ENCODE measurements at places on chromosomes 12 and 14.

DNA sequence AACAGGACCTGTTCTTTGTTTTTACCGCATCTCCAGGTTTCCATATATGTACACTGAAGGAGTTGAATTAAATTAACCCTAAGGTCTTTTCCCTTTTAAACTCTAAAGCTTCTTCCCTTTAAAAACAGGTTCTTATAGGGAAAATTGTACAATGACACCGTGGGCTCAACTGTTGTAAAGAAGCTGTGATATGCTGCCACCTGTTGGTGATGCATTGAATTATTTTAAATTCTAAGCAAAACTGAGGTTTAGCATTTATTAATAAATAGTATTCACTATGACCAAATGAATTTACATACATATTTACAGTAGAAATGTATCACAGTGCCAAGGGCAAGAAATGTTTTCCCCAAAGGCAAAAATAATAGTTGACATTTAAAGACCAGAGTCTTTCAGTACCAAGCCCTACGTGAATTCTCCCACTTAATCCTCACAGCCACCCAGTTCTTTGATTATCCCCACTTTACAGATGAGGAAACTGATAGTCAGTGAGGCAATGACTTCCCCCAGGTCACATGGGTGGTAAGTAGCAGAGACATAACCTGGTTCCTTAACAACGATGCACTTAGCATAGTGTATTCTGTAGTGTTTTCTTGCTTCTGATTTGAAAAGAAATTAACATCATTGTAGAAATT is 35.7 kb upstream of the TMEM263 start:
- no peak for DNase-seq

DNA sequence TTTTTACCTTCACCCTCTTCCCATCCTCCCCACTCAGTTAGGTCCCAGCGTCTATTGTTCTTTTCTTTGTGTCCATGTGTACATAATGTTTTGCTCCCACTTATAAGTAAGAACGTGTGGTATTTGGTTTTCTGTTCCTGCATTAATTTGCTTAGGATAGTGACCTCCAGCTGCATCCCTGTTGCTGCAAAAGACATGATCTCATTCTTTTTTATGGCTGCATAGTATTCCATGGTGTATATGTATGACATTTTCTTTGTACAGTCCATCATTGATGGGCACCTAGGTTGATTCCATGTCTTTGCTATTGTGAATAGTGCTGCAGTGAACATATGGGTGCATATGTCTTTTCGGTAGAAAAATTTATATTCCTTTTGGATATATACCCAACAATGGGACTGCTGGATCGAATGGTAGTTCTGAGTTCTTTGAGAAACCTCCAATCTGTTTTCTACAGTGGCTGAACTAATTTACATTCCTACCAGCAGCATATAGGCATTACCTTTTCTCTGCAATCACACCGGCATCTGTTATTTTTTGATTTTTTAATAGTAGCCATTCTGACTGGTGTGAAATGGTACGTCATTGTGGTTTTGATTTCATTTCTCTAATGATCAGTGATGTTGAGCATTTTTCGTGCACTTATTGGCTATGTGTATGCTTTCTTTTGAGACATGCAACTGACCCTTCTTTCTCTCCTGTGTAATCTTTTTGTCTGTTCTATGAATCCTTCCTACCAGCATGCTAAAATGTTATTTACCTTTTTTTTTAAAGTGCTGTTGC is 279.7 kb upstream of the AMIGO2 start:
- no peak for DNase-seq

GRCh38 chr14:102633906-102634595 is 41.6 kb downstream of the RCOR1 start:
- no peak for DNase-seq

DNA sequence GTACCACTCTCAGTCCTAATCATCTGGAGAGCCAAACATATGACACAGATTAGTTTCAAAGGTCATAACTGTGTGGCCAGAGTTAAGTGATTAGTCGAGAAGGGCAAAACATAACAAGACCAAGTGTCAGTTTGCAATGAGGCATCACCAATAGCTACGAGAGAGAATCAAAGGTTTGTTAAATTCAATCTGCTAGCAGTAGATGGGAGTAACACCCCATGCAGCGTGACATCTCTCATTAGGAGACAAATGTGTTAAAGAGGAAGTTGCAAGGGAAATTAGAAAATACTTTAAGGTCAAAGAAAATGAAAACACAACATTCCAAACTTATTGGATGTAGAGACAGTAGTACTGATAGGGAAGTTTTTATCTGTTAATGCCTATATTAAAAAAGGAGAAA is 135.7 kb upstream of the SYT10 start:
- DNase-seq = no peak

DNA sequence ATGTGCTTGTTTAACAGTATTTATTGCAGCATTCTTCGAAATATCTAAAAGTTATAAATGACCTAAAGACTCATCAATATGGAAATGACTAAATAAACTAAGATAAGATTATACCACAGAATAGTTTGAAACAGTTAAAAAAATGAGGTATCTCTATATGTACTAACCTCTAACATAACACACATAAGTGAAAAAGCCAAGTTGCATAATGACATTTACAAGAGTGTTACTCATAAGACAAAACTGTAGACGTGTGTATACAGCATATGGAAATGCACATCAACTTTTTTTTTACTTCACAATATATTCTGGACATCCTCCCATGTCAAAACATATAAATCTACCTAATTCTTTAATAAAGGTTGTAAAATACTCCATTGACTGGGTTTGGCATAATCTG is 22.8 kb downstream of the CPM start:
- no peak for DNase-seq

DNA sequence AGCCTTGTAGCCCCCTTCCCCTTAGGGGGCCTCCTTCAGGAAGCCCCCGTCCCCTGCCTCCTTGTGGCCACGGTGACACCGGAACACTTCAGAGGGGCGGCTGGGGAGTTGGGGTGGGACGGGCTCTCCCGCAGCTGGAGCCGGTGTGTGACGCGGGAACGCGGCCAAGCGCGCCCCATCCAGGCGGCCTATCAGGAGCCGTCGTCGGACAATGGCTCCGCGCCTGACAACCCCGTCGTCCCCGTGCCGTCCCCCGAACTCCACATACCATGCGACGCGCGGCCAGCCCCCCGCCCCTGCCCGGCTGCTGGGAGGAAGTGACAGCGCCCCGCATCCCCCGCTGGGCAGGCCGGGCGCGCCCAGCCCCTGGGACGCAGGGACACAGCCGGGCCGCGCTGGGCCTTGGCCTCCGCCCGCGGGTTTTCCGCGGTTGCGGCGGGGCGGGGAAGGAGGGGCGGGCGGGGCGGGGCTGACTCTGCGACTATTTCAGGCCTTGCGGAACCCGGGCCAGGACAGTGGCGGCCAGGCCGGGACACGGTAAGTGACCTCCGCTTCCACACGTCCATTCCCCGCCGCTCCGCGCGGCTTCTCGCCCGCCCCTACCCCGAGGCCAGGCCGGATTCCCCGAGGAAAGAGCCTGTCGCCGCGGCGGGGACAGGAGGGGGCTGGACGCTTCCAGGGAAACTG is at the start of gene TNFAIP2:
Gene TNFAIP2, plus strand, starts transcription at position 515 of the 687 bp plus-strand sequence. CDS start 2,997 bp downstream, outside the sequence.
- peak; percentile 81 for DNase-seq

DNA sequence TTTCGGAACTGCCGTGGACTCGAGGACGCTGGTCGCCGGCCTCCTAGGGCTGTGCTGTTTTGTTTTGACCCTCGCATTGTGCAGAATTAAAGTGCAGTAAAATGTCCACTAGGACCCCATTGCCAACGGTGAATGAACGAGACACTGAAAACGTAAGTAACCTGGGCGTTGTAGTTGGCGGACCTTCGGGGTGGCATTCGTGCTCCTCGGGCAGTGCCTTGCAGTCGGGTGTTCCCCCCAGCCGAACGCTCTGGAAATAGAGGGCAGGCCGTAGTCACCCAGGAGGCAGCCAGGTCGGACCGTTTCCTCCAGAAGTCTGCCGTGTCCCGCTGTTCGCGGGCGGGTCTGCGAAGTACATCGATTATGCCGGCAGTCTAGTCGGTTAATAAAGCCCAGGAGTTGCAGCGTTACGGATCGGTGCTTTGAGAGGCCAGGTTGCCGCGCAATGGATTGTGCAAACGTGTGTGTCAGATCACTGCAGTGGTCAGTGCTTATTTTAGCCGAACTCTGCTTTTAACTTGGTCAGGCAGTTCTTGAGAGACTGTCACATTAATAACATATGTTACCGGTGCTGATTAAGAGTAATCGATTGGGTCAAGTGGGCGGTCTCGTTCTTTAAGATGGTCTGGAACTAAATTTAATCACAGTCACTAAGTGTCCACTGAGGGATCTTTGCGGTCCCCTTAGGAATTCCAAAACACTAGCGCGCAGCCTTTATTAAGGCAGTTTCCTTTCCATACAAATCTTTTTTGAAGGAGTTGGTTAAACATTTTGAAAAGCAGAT is 906 bp downstream of the MARK3 start:
- peak; percentile 68 for DNase-seq

DNA sequence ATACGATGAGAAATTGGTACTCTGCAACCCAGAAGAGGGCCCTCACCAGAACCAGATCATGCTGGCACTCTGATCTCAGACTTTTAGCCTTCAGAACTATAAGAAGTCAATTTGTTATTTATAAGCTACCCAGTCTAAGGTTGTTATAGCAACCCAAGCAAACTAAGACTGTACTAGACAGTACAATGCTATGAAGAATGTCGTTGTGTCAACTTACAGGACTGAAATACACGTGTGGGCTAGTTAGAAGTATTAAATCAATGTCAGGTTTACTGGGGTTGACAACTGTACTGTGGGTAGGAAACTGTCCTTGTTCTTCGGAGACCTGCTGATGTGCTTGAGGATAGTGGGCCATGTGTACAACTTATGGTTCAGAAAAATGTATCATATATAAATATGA is 19.7 kb downstream of the DUSP16 start:
- DNase-seq = no peak

- no peak for DNase-seq
Measured at GRCh38 chr12:13161172-13161571, 35.4 kb upstream of the EMP1 start.

DNA sequence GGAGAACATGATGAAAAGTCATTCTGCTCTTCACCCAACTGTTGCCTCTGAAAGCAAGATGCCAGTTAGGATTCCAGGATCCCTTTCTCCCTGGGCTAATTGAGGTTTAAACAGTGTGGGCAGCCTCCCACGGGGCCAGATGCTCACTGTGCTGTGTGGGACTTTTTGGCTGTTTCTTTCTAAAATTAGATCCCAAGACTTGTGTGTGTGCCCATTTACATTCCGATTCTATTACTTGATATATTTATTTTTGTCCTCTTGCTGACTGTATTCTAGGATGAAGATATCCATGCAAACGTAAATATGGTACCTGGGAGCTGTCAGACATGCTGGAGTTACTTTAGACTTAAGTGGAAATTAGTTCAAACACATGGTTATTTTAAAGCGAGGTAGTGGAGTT is 6.2 kb downstream of the IFT43 start:
- DNase-seq = no peak

DNA sequence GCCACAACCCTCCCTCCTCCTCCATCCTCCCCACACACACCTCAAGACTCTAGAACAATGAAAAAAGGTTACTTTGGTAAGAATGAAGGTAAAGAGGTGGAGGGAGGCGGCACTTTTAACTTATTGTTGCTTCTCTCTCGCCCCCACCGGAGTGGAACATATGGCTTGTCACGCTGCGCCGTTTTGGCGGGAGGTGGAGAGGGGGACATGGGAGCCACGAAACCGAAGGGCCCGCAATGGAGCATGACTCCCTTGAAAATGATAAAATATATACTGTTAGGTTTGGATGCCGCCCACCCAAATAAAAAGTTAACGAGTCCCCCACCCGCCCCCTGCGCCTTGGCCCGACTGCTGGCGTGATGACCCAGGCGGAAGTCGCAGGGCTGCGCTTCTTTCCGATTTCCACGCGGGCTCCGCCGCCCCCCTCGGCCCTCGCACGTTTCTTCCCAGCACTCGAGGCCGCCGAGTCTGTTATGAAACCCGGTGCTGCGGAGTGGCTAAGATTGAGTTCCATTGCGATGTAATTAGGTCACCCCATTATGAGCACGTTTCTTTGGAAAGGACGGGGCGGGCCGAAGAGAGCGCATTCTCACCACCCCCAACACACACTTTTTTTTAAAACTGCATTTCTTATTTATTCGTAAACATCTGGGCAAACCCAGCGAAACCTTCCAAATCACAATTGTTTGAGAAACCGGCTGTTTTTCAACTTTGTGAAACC is 1.4 kb upstream of the ZFP36L1 start:
- DNase-seq = peak; percentile 91

DNA sequence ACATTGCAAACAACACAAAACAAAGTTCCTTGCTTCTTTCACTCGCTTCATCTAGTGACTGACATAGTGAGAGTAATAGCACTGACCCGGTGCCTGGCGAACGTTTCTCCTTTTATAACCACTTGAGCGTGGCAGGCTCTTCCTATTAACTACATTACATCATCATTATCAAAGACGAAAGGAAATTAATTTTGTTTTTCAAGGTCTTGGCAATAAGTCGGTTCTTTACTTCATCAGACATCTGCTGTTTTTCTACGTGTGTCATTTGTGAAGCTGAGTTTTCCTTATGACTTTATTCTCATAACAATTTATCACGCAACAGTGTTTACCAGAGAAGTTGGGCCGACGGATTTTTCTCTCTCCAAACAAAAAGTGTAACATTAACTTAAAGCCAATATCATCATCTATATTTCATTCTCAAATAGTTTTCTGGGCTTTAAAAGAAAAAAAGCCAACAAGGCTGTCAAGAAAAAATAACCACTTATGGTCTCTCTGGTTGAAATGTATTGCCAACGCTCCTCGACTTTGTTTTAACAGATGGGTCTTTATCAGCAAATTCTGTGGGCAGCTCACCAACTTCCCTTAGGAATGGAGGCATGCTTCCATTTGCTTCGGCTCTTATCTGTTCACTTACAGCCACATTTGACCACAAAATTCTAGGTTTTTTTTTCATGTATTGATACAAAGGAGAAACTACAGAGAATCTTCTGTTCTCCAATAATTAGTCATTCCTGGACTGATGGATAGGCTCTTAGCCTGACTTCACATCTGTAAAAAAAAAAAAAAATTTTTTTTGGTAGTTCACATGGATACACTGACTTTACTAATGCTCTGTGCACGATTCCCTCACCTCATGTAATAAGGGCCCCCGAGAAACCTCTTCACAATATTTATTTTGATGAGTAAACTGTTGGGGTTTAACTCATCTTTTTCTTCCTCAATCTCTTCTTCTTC is 97.1 kb upstream of the CDKN3 start:
- no peak for DNase-seq

- no peak for DNase-seq
Measured at GRCh38 chr14:77339407-77339806, 18.6 kb downstream of the GSTZ1 start.

- no peak for DNase-seq
Measured at GRCh38 chr12:20342111-20342510, 26.2 kb upstream of the PDE3A start.

GRCh38 chr12:113116875-113117274 is 18.7 kb downstream of the RASAL1 start:
- DNase-seq = no peak

GRCh38 chr12:96587691-96588090 is 98.3 kb downstream of the CFAP54 start:
- DNase-seq = no peak

Data from left forelimb (tissue), 1 donor.